ENCODE measurements at places on chromosomes 1 and 21.
A peak's percentile ranks its signal among the peaks of the same experiment; 100 is the strongest.

DNA sequence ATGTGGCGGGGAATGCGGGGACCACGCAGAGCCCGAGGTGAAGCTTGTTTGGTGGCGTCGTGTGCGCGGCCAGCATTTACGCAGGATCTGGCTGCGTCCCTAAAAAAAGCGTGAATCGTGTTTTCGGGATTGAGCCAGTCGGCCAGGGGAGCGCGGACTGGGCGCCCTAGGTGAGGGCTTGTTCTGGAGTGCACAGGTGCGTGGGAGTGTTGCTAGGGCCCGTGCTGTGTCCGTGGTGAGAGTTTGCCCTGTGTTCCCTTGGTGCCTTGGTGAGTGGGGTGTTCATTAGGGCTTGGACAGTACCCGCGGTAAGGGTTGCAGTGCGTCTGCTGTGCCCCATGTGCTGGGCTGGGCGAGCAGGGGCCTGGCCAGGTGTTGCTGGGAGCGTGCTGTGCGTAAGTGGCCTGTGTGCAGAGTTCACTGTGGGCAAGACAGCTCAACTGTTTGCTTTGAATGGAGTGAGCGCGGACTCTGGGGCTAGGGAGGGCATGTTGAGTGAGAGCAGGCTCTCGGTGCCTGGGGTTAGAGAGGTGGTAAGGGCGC lies 673 bp downstream of the CD46 start:
- no peak for DNase-seq

- no peak for DNase-seq
These were observed 5.4 kb downstream of the RERE start for GRCh38 chr1:8812081-8812480.

GRCh38 chr1:112712191-112712590 lies 2.9 kb downstream of the PPM1J start:
- no peak for DNase-seq

GRCh38 chr1:236395230-236395946 lies 1.3 kb downstream of the EDARADD start:
- peak; percentile 67 for DNase-seq

Data from hematopoietic multipotent progenitor cell (in vitro differentiated cells).